ENCODE measurements at places on chromosomes 7 and 10.

DNA sequence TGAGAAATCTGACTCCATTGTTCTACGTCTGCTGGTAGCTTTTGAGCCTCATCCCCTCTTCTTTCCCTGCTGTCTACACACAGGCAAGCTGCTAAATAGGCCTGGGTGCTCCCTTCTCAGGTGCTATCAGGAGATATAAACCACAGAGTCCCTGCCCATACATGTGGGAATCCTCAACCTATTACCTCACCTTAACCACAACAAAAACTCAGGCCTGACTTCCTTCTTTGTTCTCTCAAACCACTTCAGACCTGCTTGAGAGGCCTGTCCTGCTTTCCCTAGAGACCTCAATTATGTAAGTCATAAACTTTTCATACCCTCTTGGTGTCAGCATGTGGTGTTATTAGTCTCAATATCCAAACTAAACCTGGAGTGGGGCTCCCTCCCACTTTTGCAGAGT is 75.0 kb upstream of the MAGI2 start:
- DNase-seq: no peak

DNA sequence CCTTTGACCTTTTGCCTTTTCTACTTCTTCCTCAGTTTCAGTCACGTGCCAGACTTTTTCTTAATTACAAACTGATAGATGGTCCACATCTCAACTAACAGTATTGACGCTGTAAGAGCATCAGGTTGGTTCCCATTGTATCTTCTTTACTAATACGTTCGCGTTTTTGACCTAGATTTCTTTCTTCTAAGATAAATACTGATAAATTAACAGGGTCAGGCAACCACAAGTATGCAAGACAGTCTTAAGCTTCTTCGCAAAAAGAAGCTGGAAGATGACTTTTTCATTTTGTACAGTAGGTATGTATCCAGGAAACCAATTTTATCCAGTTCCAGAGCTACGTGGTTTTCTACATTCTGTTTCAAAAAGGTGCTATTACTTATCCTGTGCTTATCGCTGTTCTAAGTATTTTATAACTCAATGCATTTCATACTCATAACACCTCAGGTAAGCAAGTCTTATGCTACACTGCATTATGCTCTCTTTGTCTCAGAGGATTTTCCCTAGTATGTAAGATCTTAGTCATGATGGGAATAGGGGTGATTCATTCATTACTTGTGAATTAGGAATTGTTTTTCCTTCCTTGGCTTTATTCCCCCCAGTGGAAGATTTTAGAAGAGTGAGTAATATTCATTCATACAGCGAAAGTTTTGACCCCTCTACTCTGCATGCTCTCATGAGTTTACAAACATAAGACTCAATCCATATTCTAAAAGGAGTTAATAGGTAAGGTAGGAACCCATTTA is 955 bp downstream of the DUS4L start:
- DNase-seq: no peak

GRCh38 chr7:28176174-28176573 is 4.4 kb downstream of the JAZF1 start:
- no peak for DNase-seq

DNA sequence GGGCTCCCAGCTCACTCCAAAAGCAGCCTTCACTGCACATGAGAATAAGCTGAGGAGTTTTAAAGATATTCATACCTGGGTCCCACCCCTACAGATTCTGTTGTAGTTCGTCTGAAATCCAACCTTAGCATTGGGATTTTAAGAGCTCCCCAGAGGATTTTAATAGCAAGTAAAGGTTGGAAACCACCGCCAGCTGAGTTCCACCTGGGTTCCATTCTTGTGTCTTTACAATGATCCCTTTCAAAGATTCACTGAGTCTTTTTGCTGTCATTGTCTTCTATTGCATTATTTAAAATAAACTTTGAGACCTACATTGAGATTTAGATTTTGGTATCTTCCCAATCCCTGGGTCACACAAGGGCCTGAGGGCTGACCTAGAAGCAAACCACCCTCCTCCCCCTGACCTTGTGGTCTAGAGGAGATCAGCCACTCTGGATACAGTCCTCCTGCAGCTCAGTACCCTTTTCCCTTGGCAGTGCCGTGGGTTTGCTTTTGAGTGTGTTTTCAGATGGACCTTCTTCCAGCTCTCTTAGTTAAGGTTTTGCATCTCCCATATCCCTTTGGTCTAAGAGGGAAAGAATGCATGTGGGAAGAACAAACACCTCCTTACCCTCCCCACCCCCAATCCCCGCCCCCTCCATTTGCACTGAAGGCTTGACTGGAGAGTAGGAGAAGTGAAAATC is 22.6 kb upstream of the SIRT1 start:
- DNase-seq: no peak

DNA sequence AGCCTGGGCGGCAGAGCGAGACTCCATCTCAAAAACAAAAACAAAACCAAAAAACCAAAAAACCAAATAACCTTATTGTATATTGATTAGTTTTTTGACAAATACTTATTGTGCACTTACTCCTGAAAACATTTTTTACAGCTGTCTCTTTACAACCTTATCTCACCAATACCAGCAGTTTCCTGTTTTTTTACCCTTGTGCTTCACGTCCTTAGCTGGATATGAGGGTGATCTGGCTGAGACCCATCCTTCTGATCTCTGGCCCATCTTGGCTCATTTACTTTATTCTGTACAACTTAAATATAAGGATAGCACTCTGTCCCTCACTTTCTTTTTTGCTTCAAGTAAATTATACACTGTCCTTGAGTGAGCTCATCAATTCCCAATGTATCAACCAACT is 104.6 kb upstream of the DNAJB12 start:
- DNase-seq: no peak

DNA sequence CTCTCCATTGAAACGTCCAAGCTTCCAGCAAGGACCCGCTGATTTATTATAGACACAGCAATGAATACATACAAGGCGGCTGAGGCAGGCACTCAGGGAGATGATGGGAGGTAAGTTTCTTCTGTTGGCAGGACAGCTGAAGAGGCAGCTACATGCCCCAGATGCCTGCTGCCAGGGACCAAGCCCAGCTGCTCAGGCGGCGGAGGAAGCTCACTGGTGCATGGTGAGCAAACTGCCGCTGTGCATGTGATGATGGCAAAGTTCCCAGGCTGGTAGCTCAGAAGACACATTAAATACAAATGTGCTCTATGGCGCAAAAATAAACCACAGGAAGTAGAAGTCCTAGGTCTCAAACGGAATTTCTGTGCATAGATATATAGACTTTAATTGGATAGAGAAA is 2.3 kb downstream of the DNTT start:
- no peak for DNase-seq

GRCh38 chr10:122657729-122658128 is 41.9 kb downstream of the C10orf120 start:
- no peak for DNase-seq

- no peak for DNase-seq
These were observed 31.2 kb downstream of the STMP1 start for GRCh38 chr7:135693558-135693957.

GRCh38 chr7:101442426-101443070 is 79.9 kb downstream of the COL26A1 start:
- no peak for DNase-seq

- no peak for DNase-seq
These were observed 54.4 kb downstream of the ADCYAP1R1 start for GRCh38 chr7:31106303-31107105.
